Suprapubic skin (tissue), 4 donors: ENCODE measurements at places on chromosomes 2 and 18. TPM values are rescaled to one million over a fixed set of nuclear protein-coding genes. Genes with fewer than 3 reads are reported as not detected.

Gene NAT8
- total RNA-seq: not detected

Gene MTERF4
- 54.7 TPM for total RNA-seq

Gene COL6A3
- total RNA-seq: 50.1 TPM

Gene VWC2L
- not detected for total RNA-seq

Gene CNRIP1
- 13.5 TPM for total RNA-seq

Gene RUFY4
- not detected for total RNA-seq

Gene LPIN2
- 7.2 TPM for total RNA-seq

Gene FAM237A
- total RNA-seq: not detected

Gene CENPA
- total RNA-seq: 2.3 TPM

Gene XIRP2
- not detected for total RNA-seq

Gene KCNK3
- 0.83 TPM for total RNA-seq

Gene TSPYL6
- total RNA-seq: not detected

Gene GALM
- 3.7 TPM for total RNA-seq

Gene HOXD13
- total RNA-seq: 0.19 TPM

Gene DCC
- not detected for total RNA-seq

Gene BIRC6
- 319 TPM for total RNA-seq

Gene OR6B2
- not detected for total RNA-seq
